ENCODE measurements at places on chromosomes 6 and 20. TPM values are rescaled to one million over a fixed set of nuclear protein-coding genes. Genes with fewer than 3 reads are reported as not detected.

GRCh38 chr6:130583268-130583667 is 217.5 kb downstream of the TMEM200A start:
- H3K27me3 ChIP-seq: peaks cover 3% of the 10 kb centered on the region
- H3K4me3 ChIP-seq: no peak overlapping the region
- H3K4me1 ChIP-seq: peaks cover 14% of the 10 kb centered on the region
- DNase-seq: no peak

DNA sequence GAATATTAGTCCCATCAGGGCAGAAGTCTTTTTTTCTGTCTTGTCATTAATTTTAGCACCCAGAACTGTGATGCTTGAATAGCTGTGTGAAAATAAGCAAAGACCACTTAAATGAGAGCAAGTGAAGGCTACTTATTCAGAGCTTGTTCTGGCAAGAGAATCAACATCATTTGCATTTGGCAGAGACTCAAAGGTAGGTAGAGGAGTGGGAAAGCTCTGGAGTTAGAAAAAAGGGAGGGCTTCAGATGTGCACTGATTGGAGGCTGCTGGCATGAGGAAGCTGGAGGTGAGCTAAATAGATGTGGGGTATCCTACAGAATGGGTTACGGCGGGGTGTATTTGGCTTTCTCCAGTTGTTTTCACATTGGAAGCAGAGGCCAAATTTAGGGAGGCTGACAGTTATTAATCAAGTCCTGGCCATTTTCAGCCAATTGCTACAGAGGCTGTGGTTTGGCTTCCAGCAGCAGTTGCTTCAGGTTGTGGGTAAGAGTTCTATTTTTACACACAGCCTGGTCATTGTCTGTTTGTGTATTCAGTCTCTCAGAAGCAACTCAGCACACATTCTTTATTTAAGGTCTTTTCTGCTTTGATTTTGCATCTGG is 254.3 kb downstream of the BTBD3 start:
- H3K27ac ChIP-seq: no peak overlapping the region
- H3K36me3 ChIP-seq: no peaks in the 10 kb centered on the region
- DNase-seq: no peak
- no peaks in the 10 kb centered on the region for H3K4me1 ChIP-seq
- H3K4me3 ChIP-seq: no peak overlapping the region

DNA sequence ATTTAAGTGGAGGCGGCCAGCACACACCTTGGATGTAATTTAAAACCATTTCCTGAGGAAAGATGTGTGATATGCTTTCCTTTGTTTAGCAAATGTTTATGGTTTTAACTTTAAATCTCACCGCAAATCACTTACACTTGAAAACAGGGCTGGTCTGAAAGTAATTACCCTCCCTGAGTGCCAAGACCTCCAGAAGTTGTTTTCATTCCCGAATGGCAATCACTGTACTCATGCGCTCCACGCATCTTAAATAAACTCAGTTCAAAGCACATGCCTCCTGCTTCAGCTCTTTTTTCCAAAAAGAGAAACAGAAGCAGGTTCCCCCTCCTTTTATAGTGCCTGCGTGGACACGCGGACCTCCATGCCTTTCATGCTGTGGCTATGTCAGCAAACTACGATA is 224.0 kb downstream of the SMOC2 start:
- no peak for DNase-seq
- H3K27me3 ChIP-seq: no peaks in the 10 kb centered on the region
- no peaks in the 10 kb centered on the region for H3K36me3 ChIP-seq
- no peak overlapping the region for H3K27ac ChIP-seq
- no peak overlapping the region for H3K4me3 ChIP-seq

GRCh38 chr6:31734821-31735406 is 1.4 kb downstream of the CLIC1 start:
- peak overlapping the region; percentile 96 for H3K27ac ChIP-seq
- H3K4me1 ChIP-seq: peaks cover 69% of the 10 kb centered on the region
- peak; percentile 64 for DNase-seq
- H3K27me3 ChIP-seq: no peaks in the 10 kb centered on the region

- H3K4me3 ChIP-seq: no peak overlapping the region
- H3K4me1 ChIP-seq: no peaks in the 10 kb centered on the region
- no peak for DNase-seq
- H3K36me3 ChIP-seq: no peaks in the 10 kb centered on the region
Observed at GRCh38 chr20:10662151-10662550, 11.6 kb downstream of the JAG1 start.

- H3K4me1 ChIP-seq: peaks cover 35% of the 10 kb centered on the region
- peak overlapping the region; percentile 12 for H3K4me3 ChIP-seq
- H3K27ac ChIP-seq: peak overlapping the region; percentile 89
- H3K36me3 ChIP-seq: peaks cover 11% of the 10 kb centered on the region
- H3K27me3 ChIP-seq: no peaks in the 10 kb centered on the region
Observed at GRCh38 chr6:45001663-45002062, 326.5 kb upstream of the RUNX2 start.

DNA sequence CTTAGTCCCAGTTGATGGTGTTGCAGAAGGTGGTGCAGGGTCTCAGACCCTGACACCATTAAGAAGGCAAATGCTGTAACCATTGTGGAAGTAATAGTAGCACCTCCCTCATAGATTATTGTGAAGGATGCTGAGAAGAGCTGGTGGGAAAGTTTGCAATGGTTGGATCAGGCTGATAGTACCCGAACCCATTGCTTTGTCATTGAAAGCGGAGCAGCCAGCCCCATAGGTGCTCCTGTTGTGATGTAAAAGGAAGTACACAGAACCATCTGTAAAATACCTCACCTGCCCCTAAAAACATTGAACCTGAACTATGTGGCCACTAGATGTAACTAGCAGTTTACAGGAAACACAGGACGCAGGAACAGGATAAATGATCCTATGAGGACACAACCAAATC is 31.5 kb downstream of the RIOK1 start:
- no peak overlapping the region for H3K27ac ChIP-seq
- peaks cover 17% of the 10 kb centered on the region for H3K36me3 ChIP-seq
- no peak overlapping the region for H3K4me3 ChIP-seq
- DNase-seq: no peak

DNA sequence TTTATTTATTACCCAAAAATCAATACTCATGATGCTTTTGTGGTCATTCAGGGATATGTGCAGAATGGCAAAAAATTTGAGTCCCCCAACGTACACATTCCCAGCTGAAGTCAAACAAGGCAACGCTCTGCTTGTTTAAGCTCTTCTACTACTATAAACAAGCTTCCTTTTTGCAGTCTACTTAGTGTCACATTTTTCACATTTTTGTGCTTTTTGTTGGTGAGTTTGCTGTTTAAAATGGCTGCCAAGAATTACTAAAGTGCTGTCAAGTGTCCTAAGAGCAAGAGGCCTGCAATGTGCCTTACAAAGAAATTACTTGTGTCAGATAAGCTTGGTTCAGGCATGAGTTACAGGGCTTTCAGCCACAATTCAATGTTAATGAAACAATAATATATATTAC is 2.1 kb downstream of the WFDC8 start:
- no peaks in the 10 kb centered on the region for H3K4me1 ChIP-seq
- no peak overlapping the region for H3K27ac ChIP-seq
- H3K4me3 ChIP-seq: no peak overlapping the region
- H3K36me3 ChIP-seq: no peaks in the 10 kb centered on the region
- DNase-seq: no peak

GRCh38 chr20:47262365-47263013 is 94.0 kb downstream of the ZMYND8 start:
- peaks cover 43% of the 10 kb centered on the region for H3K36me3 ChIP-seq
- no peak for DNase-seq
- H3K27ac ChIP-seq: no peak overlapping the region

DNA sequence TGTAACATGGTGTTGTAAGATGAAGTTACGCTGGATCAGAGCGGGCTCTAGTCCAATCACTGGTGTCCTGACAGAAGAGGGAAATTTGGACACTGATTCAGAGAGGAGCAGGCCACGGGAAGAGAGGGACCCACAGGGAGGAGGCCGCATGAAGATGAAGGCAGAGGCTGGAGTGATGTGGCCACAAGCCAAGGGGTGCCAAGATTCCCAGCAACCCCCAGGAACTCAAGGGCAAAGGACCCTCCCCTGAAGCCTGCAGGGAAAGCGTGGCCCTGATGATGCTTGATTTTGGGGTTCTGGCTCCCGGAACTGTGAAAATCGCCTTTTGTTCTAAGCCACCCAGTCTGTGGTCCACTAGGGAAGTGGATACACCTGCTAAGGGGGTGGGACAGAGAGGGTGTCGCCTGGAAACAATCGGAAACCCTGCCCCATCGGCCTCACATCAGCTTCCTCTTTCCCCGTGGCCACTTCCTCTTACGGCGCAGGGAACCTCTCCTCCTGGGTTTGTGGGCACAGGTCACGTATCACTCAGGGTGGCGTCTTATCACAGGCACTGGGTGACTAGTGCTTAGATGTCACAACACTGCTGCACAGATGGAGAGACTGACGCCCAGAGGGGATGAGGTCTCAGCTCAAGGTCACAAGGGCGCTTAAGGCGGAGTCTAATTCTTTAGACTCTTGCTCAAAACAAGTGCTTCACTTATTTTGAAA is 58.0 kb downstream of the SULF2 start:
- peaks cover 52% of the 10 kb centered on the region for H3K4me1 ChIP-seq
- peak overlapping the region; percentile 69 for H3K4me3 ChIP-seq
- DNase-seq: peak; percentile 85
- H3K27ac ChIP-seq: peak overlapping the region; percentile 98

- H3K27ac ChIP-seq: no peak overlapping the region
- H3K36me3 ChIP-seq: no peaks in the 10 kb centered on the region
- no peaks in the 10 kb centered on the region for H3K4me1 ChIP-seq
- no peak for DNase-seq
- no peaks in the 10 kb centered on the region for H3K27me3 ChIP-seq
Observed at GRCh38 chr20:54133434-54134427, 40.1 kb downstream of the CYP24A1 start.

GRCh38 chr6:135002974-135003703 is 51.5 kb downstream of the HBS1L start:
- no peak overlapping the region for H3K4me3 ChIP-seq
- peaks cover 15% of the 10 kb centered on the region for H3K36me3 ChIP-seq
- H3K27ac ChIP-seq: no peak overlapping the region
- no peak for DNase-seq
- no peaks in the 10 kb centered on the region for H3K27me3 ChIP-seq

- peaks cover 1% of the 10 kb centered on the region for H3K4me1 ChIP-seq
- H3K27ac ChIP-seq: no peak overlapping the region
- peaks cover 5% of the 10 kb centered on the region for H3K27me3 ChIP-seq
- H3K4me3 ChIP-seq: no peak overlapping the region
- DNase-seq: no peak
Observed at GRCh38 chr20:63120808-63121090, 95.2 kb downstream of the YTHDF1 start.

GRCh38 chr6:106199998-106200397 is 113.9 kb downstream of the PRDM1 start:
- DNase-seq: no peak
- H3K27ac ChIP-seq: no peak overlapping the region
- H3K4me1 ChIP-seq: peaks cover 40% of the 10 kb centered on the region
- H3K36me3 ChIP-seq: peaks cover 67% of the 10 kb centered on the region
- H3K4me3 ChIP-seq: no peak overlapping the region

DNA sequence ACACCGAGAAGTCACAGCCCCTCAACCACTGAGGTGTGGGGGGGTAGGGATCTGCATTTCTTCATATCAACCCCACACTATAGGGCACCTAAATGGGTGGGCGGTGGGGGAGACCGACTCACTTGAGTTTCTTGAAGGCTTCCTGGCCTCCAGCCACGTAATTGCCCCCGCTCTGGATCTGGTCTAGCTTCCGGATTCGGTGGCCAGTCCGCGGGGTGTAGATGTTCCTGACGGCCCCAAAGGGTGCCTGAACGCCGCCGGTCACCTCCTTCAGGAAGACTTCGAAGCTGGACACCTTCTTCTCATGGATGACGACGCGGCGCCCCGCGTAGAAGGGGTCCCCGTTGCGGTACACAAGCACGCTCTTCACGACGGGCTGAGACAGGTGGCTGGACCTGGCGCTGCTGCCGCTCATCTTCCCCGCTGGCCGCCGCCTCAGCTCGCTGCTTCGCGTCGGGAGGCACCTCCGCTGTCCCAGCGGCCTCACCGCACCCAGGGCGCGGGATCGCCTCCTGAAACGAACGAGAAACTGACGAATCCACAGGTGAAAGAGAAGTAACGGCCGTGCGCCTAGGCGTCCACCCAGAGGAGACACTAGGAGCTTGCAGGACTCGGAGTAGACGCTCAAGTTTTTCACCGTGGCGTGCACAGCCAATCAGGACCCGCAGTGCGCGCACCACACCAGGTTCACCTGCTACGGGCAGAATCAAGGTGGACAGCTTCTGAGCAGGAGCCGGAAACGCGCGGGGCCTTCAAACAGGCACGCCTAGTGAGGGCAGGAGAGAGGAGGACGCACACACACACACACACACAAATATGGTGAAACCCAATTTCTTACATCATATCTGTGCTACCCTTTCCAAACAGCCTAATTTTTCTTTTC is at the start of gene DCDC2:
TSS of gene DCDC2 (minus strand) at position 724 of the 883 bp plus-strand sequence. CDS start at position 415, 309 bp downstream.
- H3K4me1 ChIP-seq: peaks cover 15% of the 10 kb centered on the region

- DNase-seq: no peak
- no peak overlapping the region for H3K27ac ChIP-seq
- H3K27me3 ChIP-seq: no peaks in the 10 kb centered on the region
- H3K36me3 ChIP-seq: no peaks in the 10 kb centered on the region
Observed at GRCh38 chr20:14406495-14406894, 69.1 kb upstream of the FLRT3 start.

DNA sequence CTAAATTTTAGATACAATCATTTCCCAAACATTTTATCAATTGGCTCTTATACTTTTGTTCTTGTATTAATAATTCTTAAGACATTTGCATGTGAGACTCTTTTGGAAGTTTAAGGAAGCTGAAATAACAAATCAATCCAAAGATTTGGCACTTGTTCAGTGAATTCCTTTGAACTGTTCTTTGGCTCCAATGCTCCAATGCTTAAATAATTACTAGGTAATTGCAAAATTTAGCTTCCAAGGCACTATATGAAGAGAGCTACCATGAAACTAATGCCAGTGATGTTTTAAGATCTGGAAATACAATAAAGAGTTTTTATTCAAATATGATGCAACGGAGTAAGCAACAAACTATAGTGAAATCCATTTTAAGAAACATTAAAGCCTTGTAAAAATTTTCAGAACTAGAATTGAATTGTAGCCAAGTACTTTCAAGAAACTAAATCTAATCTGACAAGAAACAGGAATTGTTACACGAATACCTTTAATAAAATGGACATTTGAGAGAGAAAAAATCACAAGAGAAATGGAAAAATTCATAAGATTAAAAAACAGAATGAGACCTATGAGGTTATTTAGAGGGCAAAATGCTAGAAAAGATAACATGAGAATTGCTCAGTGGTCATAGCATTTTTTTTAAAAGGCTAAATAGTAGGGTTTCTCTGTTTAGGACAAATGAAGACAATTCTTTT is 43.6 kb upstream of the SMLR1 start:
- no peaks in the 10 kb centered on the region for H3K27me3 ChIP-seq
- DNase-seq: no peak
- peaks cover 37% of the 10 kb centered on the region for H3K4me1 ChIP-seq
- no peak overlapping the region for H3K27ac ChIP-seq
- H3K4me3 ChIP-seq: no peak overlapping the region

GRCh38 chr20:13342469-13343242 is 121.6 kb downstream of the ISM1 start:
- H3K4me3 ChIP-seq: no peak overlapping the region
- no peak for DNase-seq
- no peaks in the 10 kb centered on the region for H3K4me1 ChIP-seq
- H3K27ac ChIP-seq: no peak overlapping the region
- H3K27me3 ChIP-seq: no peaks in the 10 kb centered on the region
- H3K36me3 ChIP-seq: no peaks in the 10 kb centered on the region

Gene CNR1
- total RNA-seq: not detected

Gene ERGIC3
- total RNA-seq: 152 TPM

Gene DDR1
- 4.5 TPM for total RNA-seq

Gene KIF6
- not detected for total RNA-seq

Gene CCN2
- total RNA-seq: not detected

Gene ULBP2
- 0.50 TPM for total RNA-seq

Gene DNAJC5
- total RNA-seq: 54.0 TPM
